ENCODE measurements at places on chromosomes 2 and 18.

DNA sequence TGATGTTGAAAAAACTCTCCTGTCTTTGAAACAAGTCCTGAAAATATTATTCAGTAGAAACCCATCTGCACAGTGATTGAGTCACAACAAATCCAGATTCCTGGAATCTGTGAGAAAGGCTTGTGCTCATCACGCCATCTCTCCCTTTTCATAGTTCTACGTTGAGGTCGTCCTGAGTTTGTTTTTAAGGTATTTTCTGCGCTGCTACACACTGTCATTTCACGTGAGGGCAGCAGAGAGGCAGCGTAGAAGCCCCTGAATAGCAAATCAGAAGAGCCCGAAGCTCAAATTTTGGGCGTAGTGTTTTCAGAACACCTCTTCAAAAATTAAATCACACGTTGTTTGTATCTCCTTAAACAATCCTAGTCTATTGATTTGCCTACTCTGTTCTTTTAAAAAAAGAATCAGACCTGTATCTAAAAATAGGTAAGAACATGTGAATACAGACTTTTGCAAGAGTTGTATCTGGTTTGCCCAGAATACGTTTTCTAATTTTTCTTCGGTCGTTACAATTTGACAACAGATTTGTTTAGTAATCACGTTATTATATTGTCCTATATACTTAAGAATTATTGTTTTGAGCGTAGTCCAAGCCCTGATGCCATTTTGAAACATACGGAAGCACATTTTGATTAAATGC is 61.6 kb upstream of the SLC38A11 start:
- no peak for DNase-seq

- no peak for DNase-seq
These were observed 339.6 kb downstream of the TRIB2 start for GRCh38 chr2:13056259-13056843.

DNA sequence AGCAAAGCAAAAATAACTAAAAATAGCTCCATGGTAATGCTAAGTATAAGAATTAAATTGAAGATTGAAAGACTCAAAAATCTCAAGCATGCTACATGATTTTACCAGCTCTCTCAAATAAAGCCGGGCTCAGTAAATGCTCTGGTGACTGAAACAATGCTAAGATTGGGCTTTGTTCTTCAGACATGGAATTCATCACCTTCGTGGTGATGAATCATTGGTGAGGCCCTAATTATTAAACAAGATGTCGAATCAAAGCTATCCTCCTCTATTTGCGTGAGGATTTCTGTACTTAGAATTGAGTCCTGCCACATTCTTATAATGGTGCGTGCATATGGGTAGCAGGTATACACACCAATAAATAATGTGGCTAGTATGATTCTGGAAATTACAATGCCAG is 58.8 kb upstream of the LRRTM1 start:
- DNase-seq = no peak

GRCh38 chr2:153386481-153386897 is 92.1 kb downstream of the RPRM start:
- DNase-seq = no peak

- no peak for DNase-seq
These were observed 40.1 kb downstream of the RTN4 start for GRCh38 chr2:55010149-55010591.

DNA sequence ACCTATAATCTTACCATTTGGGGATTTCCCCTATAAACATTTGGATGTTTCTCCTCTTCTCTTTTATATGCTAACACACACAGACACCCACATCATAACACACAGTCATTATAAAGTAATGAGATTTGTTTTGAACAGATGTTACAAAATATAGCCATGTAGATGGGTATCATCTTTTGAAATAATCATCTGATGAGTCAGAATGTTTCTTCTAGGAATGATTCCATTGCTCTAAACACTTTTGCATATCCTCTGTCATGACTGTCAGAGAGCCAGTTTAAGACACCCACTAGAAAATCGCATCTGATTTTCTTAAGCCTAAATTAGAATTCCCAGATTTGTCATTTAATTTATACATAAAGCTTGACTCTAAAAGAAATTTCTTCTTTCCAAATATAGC is 442.6 kb downstream of the CMPK2 start:
- no peak for DNase-seq

DNA sequence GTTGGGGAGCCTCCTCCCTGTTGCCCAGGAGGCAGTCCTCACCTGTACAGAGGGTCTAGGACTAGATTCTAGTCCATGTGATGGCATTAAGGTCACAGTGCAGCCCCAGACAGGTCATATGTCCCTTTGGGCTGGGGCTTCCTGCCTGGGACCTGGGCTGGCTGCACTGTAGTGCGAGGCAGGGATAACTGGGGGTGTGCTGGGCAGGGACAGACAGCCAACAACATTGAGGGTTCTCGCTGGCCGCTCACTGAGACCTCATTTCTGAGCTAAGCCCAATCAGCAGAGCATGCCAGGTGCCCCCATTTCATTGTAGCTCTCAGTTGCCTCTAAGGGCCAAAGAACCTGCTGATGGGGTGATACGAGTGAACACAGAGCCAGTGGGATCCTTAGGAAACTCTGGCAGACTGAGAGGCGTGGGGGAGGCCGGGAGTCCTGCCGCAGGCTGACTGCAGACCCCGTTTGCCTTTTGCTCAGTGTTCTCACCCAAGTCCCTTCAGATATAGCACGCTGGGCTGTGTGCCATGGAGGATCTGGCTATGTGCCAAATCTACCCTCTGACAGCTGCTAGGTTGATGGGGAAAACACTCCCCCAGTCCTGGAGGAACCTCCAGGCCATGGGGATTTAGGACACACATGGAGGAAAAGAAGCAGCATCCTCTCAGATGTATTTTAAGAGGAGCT is 51.9 kb downstream of the DYSF start:
- no peak for DNase-seq

DNA sequence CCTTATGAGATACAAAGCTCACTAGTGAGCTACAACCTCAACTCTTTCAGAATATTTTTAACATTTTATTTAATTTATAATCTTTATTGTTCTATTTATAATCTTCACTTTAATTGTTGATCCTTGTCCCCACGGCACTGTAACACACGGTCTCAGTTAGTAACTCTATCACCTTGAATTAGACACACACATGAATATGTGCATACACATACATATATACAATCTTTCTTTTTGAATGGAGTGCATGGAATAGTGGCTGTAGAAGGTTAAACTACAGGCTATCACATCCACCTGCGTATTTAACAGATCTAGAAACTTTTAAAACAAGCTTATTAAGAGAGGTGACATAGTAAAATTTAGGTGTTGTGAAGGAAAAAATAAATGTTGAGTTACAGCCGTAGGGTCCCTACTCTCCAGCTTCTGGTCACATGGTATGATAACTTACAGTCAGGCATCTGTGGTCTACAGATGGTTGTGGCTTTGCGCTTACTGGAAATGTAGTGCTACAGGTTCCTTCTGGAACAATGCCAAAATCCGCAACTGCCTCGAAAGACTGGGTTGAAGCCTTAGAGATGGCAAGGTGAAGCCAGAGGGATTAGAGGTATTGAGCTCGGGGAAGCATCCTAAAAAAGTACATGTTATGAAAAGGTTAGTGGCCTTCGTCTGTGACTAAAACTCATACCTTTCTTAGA is 1324.1 kb upstream of the SLC39A10 start:
- no peak for DNase-seq

- DNase-seq = no peak
These were observed 7.6 kb upstream of the ASXL2 start for GRCh38 chr2:25885933-25886332.

GRCh38 chr18:57581301-57581934 is 5.1 kb downstream of the FECH start:
- no peak for DNase-seq

- no peak for DNase-seq
These were observed 31.3 kb upstream of the SNED1 start for GRCh38 chr2:240966906-240967680.

DNA sequence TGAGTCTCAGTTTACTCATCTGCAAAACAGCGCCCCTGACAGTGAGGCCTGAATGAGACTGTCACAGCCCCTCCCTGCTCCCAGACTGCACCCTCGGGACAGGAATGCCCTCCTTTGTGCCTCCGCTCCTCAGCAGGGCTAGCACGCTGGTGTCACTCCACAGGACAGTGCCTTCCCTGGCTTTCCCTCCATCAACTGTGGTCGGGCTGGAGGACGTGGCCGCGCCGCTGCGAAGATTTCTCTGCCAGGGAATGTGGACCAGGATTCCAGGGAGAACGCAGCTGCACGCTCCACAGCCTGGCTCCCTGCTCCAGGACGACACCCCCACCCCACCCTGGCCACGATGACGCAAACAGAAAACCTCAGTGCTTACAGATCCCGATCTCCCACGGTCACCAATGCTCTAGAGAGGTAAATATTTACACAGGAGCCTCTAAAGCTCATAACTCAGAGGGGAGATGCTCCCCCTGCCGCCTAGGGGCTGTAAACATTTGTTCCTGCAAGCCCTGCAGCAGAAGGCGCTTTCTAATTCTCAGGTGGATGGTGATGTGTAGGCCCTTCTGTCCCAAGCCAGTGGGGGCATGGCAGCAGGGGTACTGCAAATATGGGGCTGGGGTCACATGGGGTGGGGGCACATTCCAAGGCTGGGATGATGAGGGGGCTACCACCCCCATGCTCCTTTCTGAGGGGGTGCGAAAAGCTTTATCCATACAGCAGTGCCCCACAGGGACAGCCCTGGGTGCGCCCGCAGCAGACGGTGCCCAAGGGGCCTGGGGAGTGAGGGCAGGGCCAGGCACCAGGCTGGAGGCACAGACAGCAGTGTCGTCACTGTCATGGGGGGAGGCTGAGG is 12.4 kb downstream of the HS6ST1 start:
- DNase-seq = no peak

GRCh38 chr2:150608341-150608740 is 120.9 kb upstream of the RND3 start:
- DNase-seq = no peak
